ENCODE measurements at places on chromosomes 7 and 10.
A peak's percentile ranks its signal among the peaks of the same experiment; 100 is the strongest.

DNA sequence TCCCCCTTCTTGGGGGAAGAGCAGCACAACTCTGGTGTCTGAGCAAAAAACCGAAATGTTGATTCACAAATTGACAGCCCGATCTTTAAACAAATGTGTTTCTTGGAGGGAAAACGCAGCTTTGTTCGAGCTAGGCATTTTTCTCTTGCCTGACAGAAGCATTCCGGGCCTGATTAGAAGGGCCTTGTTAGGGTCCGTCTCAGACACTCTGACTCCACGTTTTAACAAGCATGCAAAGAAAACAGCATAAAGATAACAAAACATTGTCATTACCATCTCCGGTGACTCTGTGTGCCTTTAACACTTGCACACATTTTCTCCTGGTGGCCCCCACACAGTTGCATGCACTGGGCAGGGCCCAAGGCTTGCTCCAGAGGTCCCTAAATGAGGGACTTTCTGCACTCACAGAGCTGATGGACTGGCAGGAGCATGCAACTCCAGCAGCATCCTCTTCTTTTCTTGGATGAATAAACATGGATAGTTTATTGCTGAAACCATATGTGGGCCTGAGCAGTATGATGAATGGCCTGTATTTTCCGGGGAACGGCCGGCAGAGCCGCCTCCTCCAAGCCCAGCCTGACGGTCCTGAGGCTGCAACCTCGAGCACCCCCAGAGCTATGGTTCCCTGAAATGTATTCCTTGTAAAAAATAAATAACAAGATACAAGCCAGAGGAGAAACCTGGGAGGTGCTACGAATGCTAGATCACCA is 50.9 kb downstream of the EBF3 start:
- DNase-seq = no peak

- DNase-seq = no peak
Measured at GRCh38 chr7:120741371-120742042, 116.4 kb downstream of the TSPAN12 start.

GRCh38 chr10:11719496-11720259 is 22.5 kb upstream of the ECHDC3 start:
- DNase-seq = no peak

DNA sequence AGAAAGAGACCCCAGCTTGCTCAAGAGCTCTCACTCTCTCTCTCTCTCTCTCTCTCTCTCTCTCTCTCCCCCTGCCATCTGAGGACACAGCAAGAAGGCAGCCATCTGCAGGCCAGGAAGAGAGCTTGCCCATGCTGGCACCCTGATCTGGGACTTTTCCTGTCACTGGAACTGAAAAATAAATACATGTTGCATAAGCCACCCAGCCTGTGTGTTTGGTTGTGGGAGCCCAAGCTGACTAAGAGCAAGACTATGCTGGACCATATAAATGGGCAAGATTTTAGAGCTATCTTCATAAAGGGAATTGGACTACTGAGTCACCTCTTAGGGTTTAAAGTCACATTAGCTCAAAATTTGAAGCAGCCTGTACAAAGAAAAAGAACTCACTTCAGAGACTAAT is 98.6 kb downstream of the SLC16A9 start:
- DNase-seq = no peak

GRCh38 chr10:44352316-44353127 is 32.4 kb downstream of the CXCL12 start:
- DNase-seq = peak; percentile 91

GRCh38 chr7:2680792-2681490 is 7.1 kb upstream of the AMZ1 start:
- DNase-seq = peak; percentile 99

GRCh38 chr7:75879771-75880184 is 944 bp downstream of the RHBDD2 start:
- DNase-seq = peak; percentile 85

DNA sequence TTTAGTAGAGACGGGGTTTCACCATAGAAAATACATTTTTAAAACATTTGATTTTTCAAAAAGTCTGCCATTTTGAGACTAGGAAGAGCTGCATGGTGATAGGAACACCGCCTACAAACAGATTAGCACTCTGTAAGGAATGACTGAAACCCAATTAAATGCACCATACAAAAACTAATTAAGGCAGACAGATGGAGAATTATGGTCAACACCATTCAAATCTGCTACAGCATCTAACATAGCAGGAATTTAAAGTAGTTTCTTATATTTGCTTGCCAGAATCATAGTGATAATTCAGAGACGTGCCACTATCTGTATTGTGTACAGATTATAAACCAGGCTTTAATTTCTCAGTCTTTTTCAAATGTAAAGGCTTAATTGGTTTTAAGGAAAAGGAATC is 68.2 kb downstream of the ENO4 start:
- DNase-seq = no peak

GRCh38 chr10:58341947-58342346 is 7.1 kb downstream of the UBE2D1 start:
- no peak for DNase-seq

DNA sequence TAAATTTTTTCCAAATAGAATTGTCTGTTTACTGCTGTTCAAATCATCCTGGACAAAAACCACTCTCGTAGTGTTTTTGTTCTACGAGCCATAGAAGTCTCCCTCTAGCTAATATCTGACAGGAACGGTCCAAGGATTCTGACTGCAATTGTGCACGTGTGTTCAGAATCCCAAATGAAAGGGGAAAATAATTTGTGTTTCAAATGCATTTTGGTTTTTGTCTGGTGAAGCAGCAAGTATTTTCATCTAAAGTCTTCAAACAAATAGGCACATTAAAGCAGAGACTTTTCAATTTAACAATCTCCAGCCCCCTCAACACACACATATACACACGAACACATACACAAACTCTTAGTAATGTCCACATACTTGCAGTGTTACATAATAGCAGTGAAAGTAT is 475 bp downstream of the NEUROD6 start:
- peak; percentile 58 for DNase-seq

All from osteoblast (primary cell).